Upper lobe of left lung (tissue), 6 donors: ENCODE measurements at places on chromosomes 16 and 17.

DNA sequence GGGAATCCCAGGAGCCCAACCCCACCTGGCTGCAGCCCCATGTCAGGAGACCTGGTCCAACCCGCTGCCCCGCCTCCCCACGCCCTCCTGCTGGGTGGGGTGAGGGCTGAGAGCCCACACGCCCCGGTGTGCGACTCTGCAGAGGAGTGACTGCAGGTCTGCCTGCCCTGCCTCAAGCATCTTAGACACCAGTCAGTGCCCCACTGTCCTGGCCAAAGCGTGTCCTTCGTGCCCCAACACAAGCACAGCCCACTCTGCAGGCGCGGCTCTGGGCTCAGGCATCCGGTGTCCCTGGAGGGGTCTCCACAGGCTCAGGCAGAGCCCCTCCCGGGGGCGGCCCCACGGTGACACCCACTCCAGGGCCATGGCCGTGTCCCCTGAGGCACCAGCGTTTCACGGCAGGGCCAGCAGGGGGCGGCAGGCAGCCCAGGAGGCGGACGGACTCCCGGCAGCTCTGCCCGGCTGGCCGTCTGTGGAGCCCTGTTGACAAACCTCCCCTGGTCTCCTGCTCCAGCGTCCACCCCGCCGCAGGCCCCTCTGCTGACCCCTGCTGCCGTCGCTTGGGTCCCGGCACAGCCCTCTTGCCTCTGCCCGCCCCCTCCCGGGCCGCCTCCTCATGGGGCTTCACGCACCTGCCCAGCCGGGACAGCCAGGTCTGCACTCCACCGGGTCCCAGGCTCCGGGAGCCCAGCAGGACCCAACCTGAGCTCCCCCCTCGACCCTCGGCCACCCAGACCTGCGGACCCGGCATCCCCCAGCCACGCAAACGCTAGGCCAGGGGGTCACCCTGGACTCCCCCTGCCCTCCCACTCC, 8.6 kb upstream of the UBE2I start:
- no peaks in the 10 kb centered on the region for H3K27me3 ChIP-seq
- H3K4me1 ChIP-seq, result peaks cover 21% of the 10 kb centered on the region
- H3K27ac ChIP-seq, result no peak overlapping the region
- H3K36me3 ChIP-seq, result no peaks in the 10 kb centered on the region

DNA sequence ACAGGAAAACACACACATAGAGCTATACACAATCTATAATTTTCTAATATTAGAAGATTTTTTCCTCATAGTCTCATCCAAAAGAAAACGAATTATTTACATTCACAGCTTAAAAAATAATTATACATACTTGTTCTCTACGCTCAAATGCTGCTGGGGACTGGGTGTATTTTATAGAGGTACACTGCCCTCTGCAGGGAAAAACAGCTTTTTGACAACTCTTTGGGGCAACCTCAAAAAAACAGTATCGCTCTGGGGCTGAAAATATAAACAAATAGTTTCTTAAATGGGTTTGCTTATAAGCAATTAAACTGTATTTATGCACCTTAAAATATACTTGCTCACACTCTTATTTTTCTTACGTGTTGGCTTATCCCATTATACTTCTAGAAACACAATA, 261.8 kb upstream of the PSMD7 start:
- no peaks in the 10 kb centered on the region for H3K27me3 ChIP-seq
- no peak for DNase-seq
- no peaks in the 10 kb centered on the region for H3K4me1 ChIP-seq
- H3K27ac ChIP-seq, result no peak overlapping the region

GRCh38 chr16:17511340-17511739, 40.6 kb upstream of the XYLT1 start:
- no peak overlapping the region for H3K4me3 ChIP-seq
- no peak overlapping the region for H3K27ac ChIP-seq
- DNase-seq, result no peak
- no peaks in the 10 kb centered on the region for H3K27me3 ChIP-seq

GRCh38 chr17:80793421-80793820, 198.2 kb upstream of the CHMP6 start:
- H3K4me3 ChIP-seq, result no peak overlapping the region
- H3K36me3 ChIP-seq, result no peaks in the 10 kb centered on the region
- H3K4me1 ChIP-seq, result peaks cover 22% of the 10 kb centered on the region
- DNase-seq, result no peak

DNA sequence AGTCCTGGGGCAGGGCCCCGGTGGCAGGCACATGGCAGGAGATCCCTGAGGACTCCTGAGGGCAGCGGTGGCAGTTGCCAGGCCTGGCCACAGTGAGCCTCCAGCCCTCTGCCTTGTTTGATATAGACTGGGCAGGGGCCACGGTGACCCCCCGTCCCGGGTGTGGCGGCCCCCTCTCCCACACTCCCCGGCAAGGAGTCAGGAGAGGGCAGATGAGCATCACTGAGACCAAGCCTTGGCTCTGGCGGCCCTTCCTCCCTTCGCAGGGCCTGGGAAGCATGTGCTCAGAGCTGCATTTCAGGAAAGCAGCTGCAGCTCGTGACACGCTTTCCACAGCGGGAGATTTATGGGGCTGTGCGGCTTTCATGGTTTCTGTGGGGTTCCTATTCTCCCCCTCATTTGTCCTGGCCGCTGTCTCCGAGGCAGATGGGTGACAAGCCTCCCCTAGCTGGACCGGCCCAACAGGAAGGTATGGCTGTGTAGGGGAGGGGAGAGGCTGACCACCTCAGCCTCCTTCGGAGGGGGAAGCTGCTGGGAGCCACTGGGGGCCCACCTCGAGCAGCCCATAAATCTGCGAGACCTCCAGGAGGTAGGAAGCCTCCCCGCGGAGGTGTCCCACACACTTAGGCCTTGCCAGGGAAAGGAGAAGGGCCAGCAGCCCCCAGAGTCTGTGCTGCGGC, 211.4 kb downstream of the NTN1 start:
- H3K4me1 ChIP-seq, result no peaks in the 10 kb centered on the region
- no peaks in the 10 kb centered on the region for H3K36me3 ChIP-seq
- H3K27ac ChIP-seq, result no peak overlapping the region
- DNase-seq, result no peak
- H3K4me3 ChIP-seq, result no peak overlapping the region

- H3K4me1 ChIP-seq, result no peaks in the 10 kb centered on the region
- DNase-seq, result no peak
- no peaks in the 10 kb centered on the region for H3K27me3 ChIP-seq
- H3K36me3 ChIP-seq, result no peaks in the 10 kb centered on the region
Observed at GRCh38 chr17:13671341-13671740, 69.6 kb upstream of the HS3ST3A1 start.

GRCh38 chr17:29710520-29710884, 87.8 kb upstream of the CORO6 start:
- H3K4me3 ChIP-seq, result no peak overlapping the region
- no peak for DNase-seq
- no peaks in the 10 kb centered on the region for H3K36me3 ChIP-seq
- H3K27me3 ChIP-seq, result no peaks in the 10 kb centered on the region

- no peak overlapping the region for H3K4me3 ChIP-seq
- H3K4me1 ChIP-seq, result peaks cover 10% of the 10 kb centered on the region
- H3K27me3 ChIP-seq, result no peaks in the 10 kb centered on the region
- DNase-seq, result no peak
- no peaks in the 10 kb centered on the region for H3K36me3 ChIP-seq
Observed at GRCh38 chr17:2222901-2223616, 80.5 kb downstream of the SMG6 start.

DNA sequence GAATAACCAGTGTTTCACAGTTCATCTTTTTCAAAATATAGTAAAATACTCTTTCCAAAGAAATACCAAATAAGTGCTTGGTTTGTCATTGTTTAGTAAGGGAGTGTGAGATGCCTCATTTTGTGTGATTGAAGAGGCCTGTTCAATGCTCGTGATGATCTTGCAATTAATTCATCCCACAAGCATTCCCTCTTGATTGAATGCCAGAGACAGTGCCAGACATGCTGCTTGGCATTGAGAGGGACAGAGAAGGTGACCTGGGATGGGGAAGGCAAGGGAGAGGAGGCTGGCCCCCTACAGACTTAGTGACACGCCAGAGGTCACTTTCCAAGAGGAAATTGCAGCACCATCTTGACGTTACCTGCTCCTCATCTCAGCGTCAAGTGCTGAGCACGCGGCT, 49.3 kb downstream of the CLEC16A start:
- no peaks in the 10 kb centered on the region for H3K36me3 ChIP-seq
- no peaks in the 10 kb centered on the region for H3K4me1 ChIP-seq
- no peak overlapping the region for H3K27ac ChIP-seq
- DNase-seq, result peak; percentile 32
- H3K27me3 ChIP-seq, result no peaks in the 10 kb centered on the region
- no peak overlapping the region for H3K4me3 ChIP-seq

DNA sequence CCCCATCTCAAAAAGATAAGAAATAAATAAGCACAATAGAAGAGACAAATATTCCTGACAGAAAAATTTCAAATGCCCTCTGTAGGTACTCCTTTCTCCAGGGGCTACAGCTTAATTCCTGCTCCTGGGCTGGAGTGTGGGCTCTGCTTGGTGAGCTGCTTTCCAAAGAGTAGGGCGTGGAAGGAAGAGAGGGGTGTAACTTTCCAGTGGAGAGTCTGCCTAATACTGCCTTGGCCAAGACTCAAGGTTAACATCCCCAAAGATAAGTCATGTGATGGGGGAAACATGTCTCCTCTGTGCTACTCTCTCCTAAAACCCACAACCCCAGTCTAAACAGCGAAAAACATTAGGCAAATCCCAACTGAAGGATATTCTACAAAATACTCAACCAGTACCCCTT, 42.7 kb downstream of the TMC5 start:
- no peak for DNase-seq
- no peak overlapping the region for H3K27ac ChIP-seq
- no peak overlapping the region for H3K4me3 ChIP-seq

GRCh38 chr16:71956486-71956885, 43.7 kb downstream of the PKD1L3 start:
- no peaks in the 10 kb centered on the region for H3K27me3 ChIP-seq
- H3K4me3 ChIP-seq, result no peak overlapping the region
- no peaks in the 10 kb centered on the region for H3K36me3 ChIP-seq
- no peak overlapping the region for H3K27ac ChIP-seq

GRCh38 chr17:7740481-7741001, 23.0 kb downstream of the DNAH2 start:
- no peaks in the 10 kb centered on the region for H3K27me3 ChIP-seq
- no peak for DNase-seq
- no peak overlapping the region for H3K27ac ChIP-seq
- no peaks in the 10 kb centered on the region for H3K4me1 ChIP-seq

DNA sequence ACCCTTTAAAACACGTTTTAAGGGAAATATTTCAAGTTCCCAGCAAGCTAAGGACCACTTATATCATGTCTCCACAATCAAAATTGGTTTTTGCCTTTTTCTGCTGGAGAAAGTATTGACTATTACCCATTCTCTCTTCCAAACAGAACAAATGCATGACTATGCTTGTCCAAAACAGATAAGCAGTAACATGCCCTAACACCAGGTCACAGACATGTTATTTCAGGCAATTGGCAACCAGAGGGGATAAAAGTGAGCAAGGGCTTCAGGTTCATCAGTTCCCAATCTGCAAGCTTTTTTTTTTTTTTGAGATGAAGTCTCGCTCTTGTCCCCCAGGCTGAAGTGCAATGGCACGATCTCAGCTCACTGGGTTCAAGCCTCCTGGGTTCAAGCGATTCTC, 15.0 kb downstream of the SKA2 start:
- DNase-seq, result no peak
- H3K36me3 ChIP-seq, result no peaks in the 10 kb centered on the region
- H3K27me3 ChIP-seq, result no peaks in the 10 kb centered on the region
- H3K4me3 ChIP-seq, result no peak overlapping the region

DNA sequence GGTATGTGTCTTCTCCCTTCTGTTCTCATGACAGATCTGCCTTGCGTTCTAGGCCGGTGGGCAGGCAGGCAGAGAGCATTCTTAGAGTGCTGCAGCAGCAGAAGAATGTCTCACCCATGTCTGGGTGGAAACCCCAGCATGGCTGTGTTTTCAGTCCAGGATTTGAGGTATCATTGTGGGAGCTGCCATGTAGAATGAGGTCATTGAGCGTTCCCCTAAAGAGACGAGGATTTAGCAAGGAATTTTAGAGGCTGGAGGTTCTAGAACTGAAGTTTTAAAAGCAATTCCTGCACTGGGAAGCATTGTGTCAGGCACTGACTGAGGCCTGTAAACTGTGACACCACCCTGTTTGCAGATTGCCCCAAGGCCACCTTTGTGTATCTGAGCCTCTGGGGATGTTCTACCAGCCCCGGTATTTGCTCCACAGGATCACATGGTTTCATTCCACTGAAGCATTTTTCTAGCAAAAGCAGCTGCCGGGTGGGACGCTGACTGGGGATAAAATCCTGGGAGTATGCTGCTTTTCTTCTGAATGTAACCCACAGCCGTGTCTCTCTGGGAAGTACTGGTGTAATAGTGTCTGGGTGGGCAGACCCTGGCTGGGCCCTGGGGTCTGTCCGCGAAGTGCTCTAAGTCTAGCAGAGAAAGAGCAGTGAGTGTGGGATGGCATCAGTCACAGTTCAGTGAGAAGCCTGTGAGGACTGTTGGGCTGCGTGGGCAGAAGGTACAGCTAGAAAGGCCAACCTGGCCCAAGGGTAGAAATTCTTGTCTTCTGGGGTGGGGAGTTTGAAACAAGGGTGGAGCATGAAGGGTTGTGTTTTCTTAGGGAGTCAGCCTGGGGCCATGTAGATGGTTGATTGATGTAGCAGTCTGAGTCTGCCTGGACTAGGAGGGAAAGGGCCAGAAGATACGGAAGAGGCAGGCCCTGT, 30.2 kb downstream of the PLCD3 start:
- DNase-seq, result no peak
- H3K27me3 ChIP-seq, result no peaks in the 10 kb centered on the region
- H3K36me3 ChIP-seq, result peaks cover 94% of the 10 kb centered on the region
- no peak overlapping the region for H3K27ac ChIP-seq
